Endothelial cell (in vitro differentiated cells): ENCODE measurements at places on chromosomes 5 and 9. TPM values are rescaled to one million over a fixed set of nuclear protein-coding genes. Genes with fewer than 3 reads are reported as not detected.
A peak's percentile ranks its signal among the peaks of the same experiment; 100 is the strongest.

The SAXO1 gene
- total RNA-seq, result not detected

The CBY3 gene
- total RNA-seq, result not detected

- H3K4me1 ChIP-seq, result no peaks in the 10 kb centered on the region
- H3K36me3 ChIP-seq, result no peaks in the 10 kb centered on the region
- DNase-seq, result no peak
- H3K27me3 ChIP-seq, result peaks cover 3% of the 10 kb centered on the region
- no peak overlapping the region for H3K27ac ChIP-seq
Observed at GRCh38 chr9:93010704-93011103, 47.8 kb upstream of the SUSD3 start.

DNA sequence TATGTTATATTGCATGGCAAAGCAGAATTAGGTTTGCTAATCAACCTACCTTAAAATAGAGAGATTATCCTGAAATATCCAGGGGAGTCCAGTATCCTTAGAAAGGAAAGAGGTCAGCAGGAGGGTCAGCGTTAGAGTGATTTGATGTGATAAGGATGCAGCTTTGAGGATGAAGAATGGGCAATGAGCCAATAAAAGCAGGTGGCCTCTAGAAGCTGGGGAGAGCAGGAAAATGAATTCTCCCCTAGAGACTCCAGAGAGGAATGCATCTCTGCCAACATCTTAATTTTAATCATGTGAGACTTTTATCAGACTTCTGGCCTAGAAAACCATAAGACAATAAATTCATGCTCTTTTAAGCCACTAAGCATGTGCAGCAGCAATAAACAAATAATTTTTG is 65.7 kb upstream of the SYK start:
- H3K27ac ChIP-seq, result no peak overlapping the region
- peaks cover 5% of the 10 kb centered on the region for H3K4me1 ChIP-seq
- no peak overlapping the region for H3K4me3 ChIP-seq
- no peak for DNase-seq
- H3K27me3 ChIP-seq, result no peaks in the 10 kb centered on the region

The PRELID1 gene
- 198 TPM for total RNA-seq

The SLC4A9 gene
- 0.23 TPM for total RNA-seq

The ARL14EPL gene
- total RNA-seq, result not detected

The GRXCR2 gene
- not detected for total RNA-seq

The FOXD4L4 gene
- total RNA-seq, result 0.13 TPM

GRCh38 chr5:145681686-145682085 is 153.5 kb downstream of the PRELID2 start:
- H3K4me1 ChIP-seq, result peaks cover 9% of the 10 kb centered on the region
- H3K36me3 ChIP-seq, result no peaks in the 10 kb centered on the region
- H3K27me3 ChIP-seq, result no peaks in the 10 kb centered on the region
- H3K4me3 ChIP-seq, result no peak overlapping the region
- no peak overlapping the region for H3K27ac ChIP-seq

- no peaks in the 10 kb centered on the region for H3K27me3 ChIP-seq
- no peaks in the 10 kb centered on the region for H3K36me3 ChIP-seq
- DNase-seq, result no peak
- H3K27ac ChIP-seq, result no peak overlapping the region
- H3K4me3 ChIP-seq, result no peak overlapping the region
Observed at GRCh38 chr5:75824323-75824722, 107.1 kb upstream of the POC5 start.

The PLPP6 gene
- 7.7 TPM for total RNA-seq

- H3K36me3 ChIP-seq, result no peaks in the 10 kb centered on the region
- H3K4me3 ChIP-seq, result no peak overlapping the region
- no peak for DNase-seq
- H3K27me3 ChIP-seq, result peaks cover 6% of the 10 kb centered on the region
Observed at GRCh38 chr9:126955811-126956210, 41.2 kb downstream of the RALGPS1 start.

DNA sequence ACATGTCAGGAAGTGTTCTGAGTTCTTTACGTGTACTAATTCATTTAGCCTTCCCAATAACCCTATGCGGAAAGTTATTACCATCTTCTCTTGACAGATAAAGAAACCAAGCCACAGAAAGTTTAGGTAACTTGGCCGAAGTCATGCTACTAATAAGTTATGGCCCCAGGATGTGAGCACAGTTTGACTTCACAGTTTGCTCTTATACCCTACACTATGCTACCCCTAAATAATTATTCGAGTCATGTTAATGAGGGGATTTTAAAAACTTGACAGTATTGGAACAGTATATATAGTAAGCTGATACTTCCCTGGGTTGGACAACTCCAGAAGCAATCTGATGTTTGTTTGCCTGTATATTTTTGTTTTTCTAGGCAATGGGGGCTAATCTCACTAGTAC is 29.4 kb upstream of the PDCD1LG2 start:
- DNase-seq, result no peak
- no peaks in the 10 kb centered on the region for H3K4me1 ChIP-seq
- H3K36me3 ChIP-seq, result no peaks in the 10 kb centered on the region
- no peak overlapping the region for H3K4me3 ChIP-seq
- no peaks in the 10 kb centered on the region for H3K27me3 ChIP-seq
- no peak overlapping the region for H3K27ac ChIP-seq

- no peak for DNase-seq
- H3K27me3 ChIP-seq, result no peaks in the 10 kb centered on the region
- H3K4me1 ChIP-seq, result peaks cover 4% of the 10 kb centered on the region
- H3K4me3 ChIP-seq, result no peak overlapping the region
- H3K36me3 ChIP-seq, result no peaks in the 10 kb centered on the region
- H3K27ac ChIP-seq, result no peak overlapping the region
Observed at GRCh38 chr9:24007185-24007584, 181.1 kb upstream of the ELAVL2 start.

The GNA14 gene
- total RNA-seq, result 10.6 TPM

The CDHR2 gene
- 0.85 TPM for total RNA-seq

DNA sequence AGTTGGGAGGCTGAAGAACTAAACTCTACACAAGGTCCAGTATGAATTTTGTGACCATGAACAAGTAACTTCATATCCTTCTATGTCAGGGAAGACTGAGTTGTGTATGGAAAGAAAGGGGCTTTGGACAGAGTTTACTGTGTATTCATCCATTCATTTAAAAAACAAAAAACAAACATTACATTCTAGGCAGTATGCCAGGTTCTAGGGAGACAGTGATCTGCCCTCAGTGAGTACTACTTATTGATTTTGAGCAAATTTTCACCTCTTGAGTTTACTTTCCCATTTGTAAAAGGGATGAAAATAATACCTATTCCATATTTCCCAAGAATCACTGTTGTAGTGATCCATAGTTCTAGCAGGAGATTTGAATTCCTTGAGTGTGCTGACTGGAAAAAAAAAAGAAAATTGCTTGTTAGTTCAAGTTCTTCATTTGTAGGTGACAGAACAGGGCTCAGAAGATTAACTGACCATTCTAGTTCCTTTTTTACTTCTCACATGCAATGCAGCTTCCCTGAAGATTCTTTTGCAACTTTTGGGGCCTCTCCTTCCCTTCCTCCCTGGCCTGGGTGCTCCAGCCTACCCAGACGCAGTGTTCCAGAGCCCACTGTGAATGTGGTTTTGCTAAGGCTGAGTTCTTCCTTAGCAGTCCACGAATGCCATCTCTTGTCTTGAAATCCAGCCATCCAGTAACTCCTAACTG is 2.6 kb upstream of the GAPVD1 start:
- H3K36me3 ChIP-seq, result peaks cover 10% of the 10 kb centered on the region
- peaks cover 6% of the 10 kb centered on the region for H3K27me3 ChIP-seq
- DNase-seq, result no peak
- H3K27ac ChIP-seq, result no peak overlapping the region
- H3K4me3 ChIP-seq, result no peak overlapping the region

- DNase-seq, result no peak
- peak overlapping the region; percentile 30 for H3K27ac ChIP-seq
- H3K4me1 ChIP-seq, result peaks cover 6% of the 10 kb centered on the region
- H3K4me3 ChIP-seq, result no peak overlapping the region
Observed at GRCh38 chr9:128643519-128644300, 12.9 kb downstream of the DYNC2I2 start.

DNA sequence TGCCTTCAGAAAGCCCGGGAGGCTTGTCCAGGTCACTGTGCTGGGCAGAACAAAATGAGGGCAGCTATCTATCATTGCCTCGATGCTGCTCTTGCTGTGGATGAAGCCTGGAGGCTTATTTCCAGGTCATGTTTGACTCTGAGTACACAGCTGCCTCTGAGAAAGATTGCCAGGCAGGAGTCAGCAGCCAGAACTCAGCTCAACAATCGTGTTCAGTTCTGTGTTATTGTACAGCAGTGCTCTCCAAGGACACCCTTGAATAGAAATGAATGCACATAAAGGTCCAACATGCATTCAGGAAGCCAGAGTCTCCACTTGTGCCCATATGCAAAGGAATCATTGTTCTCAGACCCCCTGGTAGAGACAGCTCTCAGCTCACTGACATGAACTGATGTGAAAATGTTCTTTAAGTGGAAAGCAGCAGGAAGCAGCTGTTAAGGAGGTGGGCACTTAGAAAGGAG is 61.7 kb upstream of the ZFR start:
- H3K4me1 ChIP-seq, result peaks cover 26% of the 10 kb centered on the region
- no peak overlapping the region for H3K27ac ChIP-seq
- peaks cover 2% of the 10 kb centered on the region for H3K27me3 ChIP-seq
- peak overlapping the region; percentile 57 for H3K4me3 ChIP-seq
- no peak for DNase-seq

The SLC6A18 gene
- not detected for total RNA-seq

DNA sequence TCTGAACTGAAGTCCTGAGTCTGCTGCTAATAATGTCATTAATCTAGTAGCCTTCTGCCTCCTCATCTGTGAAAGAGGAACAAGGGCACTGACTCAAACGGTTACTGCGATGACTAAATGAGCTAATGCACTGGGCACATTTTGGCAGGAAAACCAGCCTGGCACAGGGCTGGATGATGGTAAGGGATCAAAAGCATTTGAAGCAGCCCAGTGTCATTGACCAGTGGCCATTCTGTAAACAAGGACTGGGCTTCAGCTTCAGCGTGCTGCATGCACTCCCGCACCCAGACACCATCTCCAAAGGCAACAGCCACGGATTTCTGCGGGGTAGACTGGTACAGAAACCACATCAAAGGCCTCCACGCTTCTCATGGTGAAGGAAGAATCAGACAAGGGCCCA is 8.0 kb downstream of the GCNT4 start:
- no peak overlapping the region for H3K4me3 ChIP-seq
- H3K27ac ChIP-seq, result no peak overlapping the region
- peaks cover 4% of the 10 kb centered on the region for H3K4me1 ChIP-seq

The F2RL2 gene
- 311 TPM for total RNA-seq
